ENCODE measurements at places on chromosomes 6 and 20.

- DNase-seq: no peak
These were observed 14.8 kb downstream of the FAXC start for GRCh38 chr6:99334526-99335127.

DNA sequence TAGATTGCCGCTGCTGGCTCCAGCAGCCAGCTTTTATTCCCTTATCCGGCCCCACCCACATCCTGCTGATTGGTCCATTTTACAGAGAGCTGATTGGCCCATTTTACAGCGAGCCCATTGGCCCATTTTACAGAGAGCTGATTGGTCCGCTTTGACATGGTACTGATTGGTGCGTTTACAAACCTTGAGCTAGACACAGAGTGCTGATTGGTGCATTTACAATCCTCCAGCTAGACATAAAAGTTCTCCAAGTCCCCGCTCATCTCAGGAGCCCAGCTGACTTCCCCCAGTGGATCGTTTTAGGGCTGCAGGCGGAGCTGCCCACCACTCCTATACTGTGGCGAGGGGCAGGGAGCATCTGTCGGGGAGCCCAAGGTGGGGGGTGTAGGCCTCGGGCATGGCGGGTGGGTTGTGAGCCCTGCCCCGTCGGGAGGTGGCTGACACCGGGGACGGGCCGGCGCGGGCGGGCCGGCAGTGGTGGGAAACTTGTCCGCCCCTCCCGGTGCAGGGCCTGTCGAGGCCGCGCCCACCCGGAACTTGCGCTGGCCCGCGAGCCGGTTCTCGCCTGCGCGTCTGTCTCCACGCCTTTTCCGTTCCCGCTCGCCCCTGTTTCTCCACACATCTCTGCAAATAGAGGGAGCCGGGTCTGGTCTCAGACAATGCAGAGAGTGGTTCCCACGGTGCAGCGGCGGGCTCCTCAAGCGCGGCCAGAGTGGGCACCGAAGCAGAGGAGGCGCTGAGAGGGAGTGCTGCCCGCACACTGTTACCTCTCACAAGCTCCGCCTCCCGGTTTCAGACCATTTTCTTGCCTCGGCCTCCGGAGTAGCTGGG lies 86.1 kb upstream of the STMND1 start:
- DNase-seq: no peak

DNA sequence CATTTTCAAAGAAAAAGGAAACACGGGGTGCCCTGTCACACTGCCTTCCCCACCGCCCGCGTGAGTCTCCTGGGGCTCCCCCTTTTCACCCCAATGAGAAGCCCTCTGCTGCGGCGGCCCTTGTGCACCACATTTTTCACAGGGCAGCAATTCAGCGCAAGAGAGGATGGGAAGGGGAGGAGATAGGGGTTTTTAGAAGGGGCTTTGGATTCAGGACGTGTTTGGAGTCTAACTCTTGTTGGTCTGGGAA lies 726 bp upstream of the ARFGEF3 start:
- DNase-seq: no peak

- no peak for DNase-seq
These were observed 72.1 kb downstream of the RSPO3 start for GRCh38 chr6:127190552-127190951.

- no peak for DNase-seq
These were observed 1.0 kb downstream of the SIM1 start for GRCh38 chr6:100463630-100464161.

GRCh38 chr6:15673666-15674065 lies 10.8 kb upstream of the DTNBP1 start:
- DNase-seq: no peak

GRCh38 chr6:53201270-53201669 lies 52.6 kb upstream of the GCM1 start:
- DNase-seq: no peak

DNA sequence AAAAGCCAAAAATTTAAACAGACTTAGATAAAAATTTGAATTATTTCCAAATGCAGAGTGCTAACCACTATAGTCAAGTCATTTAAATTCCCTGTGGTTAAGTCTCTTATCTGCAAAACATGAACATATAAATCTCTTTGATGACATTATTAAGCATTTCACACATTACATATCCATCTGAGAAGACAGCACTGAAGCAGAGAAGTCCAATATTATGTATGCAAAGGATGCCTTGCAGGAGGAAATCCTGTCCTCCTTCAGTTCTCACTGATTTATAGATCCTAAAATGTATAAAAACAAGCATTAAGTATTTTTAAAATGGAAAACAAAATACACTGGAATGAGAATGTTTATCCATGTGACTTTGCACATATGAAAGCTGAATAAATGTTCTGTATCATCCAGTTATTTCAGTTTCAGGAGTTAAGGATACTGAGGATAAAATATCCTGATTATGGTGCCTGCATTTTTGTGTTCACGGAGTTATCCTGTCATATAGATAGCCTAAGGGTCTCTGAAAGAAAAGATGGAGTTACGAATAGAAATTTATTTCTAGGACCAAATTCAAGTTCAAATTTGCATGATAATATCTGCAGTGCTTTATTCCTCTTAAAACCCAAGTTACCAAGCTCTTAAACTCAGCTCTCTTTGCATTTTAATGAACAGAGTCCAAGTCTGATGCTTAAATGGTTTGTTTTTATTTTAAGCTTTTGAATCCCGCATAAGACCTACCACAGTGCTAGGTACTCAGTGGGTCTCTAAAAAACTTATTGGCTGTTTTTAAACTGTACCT lies 145.4 kb downstream of the PRKN start:
- no peak for DNase-seq

GRCh38 chr6:16092140-16092539 lies 36.7 kb upstream of the MYLIP start:
- DNase-seq: no peak

DNA sequence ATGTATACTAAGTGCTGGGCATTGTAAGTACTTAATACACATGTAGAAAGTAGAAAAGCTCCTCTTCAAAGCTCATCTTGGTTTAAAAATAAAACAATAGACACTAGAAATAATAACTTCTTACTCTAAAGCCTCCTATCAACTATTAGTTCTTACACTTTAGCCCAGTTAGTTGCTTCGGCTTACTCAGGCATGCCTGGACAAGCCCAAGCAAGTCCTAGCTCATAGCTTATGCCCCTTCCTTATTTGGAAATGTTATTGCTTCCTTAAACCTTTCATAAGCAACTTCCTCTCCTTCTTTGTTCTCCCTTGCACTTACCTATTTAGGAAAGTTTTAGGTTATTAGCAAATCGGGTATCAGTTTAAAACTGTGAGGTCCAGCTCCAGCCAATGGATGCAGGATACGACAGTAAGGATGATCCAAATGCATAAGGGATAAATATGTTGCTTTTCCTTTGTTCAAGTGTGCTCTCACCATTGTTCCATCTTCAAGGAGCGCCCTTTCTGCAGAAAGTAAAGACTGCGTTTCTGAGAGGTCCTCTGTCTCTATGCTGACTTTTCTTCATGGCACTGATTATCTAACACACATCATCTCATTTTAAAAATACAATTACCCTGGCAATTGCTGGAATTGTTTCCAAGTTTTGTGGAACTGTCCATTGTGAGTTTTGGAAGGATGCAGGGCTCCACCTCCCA lies 12.3 kb downstream of the TMEM30A start:
- DNase-seq: no peak

- DNase-seq: no peak
These were observed 5.1 kb downstream of the PRRT1 start for GRCh38 chr6:32146687-32147086.

DNA sequence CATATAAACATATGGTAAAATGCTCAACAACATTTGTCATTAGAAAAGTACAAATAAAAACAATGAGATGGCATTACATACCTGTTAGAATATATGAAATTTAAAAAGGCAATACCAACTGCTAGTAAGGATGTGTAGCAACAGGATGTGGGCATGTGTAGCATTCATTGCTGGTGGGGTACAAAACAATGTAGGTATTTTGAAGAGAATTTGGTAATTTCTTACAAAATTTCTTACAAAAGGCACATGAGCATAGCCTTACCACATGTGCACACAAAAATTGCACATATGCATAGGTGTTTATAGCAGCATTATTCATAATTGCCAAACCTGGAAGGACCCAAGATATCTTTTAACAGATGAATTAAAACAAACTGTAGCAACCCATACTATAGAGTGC lies 1355.1 kb upstream of the CITED2 start:
- no peak for DNase-seq

GRCh38 chr20:34240693-34241615 lies at the start of gene ASIP:
TSS of gene ASIP (plus strand) at chr20:34241423. CDS start at chr20:34260375, 18,952 bp downstream.
- DNase-seq: no peak

DNA sequence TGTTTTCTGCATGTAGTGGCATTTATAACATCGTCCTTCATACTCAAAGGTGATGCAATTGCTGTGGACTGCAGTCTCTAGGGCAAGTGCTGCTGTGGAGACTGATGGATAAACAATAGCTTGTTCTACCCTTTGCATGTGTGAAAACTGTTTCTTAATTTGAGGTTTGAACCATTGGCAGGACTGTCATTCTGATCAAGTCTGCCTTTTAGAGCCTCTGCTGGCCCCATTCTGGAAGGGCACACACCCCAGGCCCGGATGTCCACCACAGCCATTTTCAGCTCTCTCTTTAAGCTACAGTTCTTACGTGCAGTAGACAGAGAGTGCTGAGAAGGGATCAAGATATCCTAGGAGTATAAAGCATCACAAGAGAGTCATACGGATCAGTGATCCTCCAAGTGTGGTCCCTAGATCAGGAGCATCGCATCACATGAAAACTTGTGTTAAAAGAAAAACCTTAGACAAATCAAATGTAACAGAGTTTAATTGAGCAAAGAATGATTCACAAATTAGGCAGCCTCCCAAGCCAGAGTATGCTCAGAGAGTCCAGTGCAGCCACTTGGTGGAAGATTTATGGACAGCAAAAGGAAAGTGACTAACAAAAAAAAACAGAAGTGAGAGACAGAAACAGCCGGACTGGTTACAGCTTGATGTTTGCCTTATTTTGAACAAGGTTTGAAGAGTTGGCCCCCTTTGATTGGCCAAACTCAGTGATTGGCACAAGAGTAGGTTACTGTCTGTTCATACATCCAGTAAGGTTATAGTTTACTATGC lies 52.0 kb downstream of the FRK start:
- peak; percentile 31 for DNase-seq

DNA sequence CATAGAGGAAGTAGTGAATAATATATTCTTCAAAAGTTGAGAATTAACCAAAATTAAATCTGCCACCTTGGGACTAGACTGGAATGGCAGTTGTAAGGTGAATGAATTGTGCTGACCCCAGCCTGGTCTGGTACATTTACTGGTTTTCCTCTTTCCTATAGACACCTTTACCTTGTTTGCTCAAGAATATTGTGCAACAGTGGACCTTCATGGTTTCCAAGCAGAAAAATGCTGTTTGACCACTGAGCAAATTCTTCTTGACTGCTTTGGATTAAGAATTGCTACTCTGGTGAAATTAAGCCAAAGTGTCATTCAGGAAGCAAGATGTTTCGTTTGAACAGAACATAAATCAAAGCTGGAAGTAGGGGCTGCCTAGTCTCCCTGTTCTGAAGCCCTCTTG lies 156.6 kb upstream of the TAB2 start:
- DNase-seq: no peak

GRCh38 chr20:48841196-48841874 lies 13.5 kb upstream of the PREX1 start:
- no peak for DNase-seq

Measured in fibroblast of skin of left biceps (primary cell).